ENCODE measurements at places on chromosomes 2 and 18.

- H3K4me1 ChIP-seq, result 0 out of 2 replicates have a peak, but pooled peaks cover 3% of the 10 kb centered on the region
- H3K27me3 ChIP-seq, result no peaks in the 10 kb centered on the region
- H3K36me3 ChIP-seq, result no peaks in the 10 kb centered on the region
- DNase-seq, result peak; percentile 65
These were observed 3.8 kb downstream of the SULT1C3 start for GRCh38 chr2:108243566-108243965.

GRCh38 chr2:119859528-119859927, 99.8 kb downstream of the PTPN4 start:
- no peak overlapping the region for H3K4me3 ChIP-seq
- H3K4me1 ChIP-seq, result peaks cover 38% of the 10 kb centered on the region
- no peak for DNase-seq

- H3K4me3 ChIP-seq, result no peak overlapping the region
- no peak for DNase-seq
These were observed 50.4 kb downstream of the MMADHC start for GRCh38 chr2:149537092-149537726.

DNA sequence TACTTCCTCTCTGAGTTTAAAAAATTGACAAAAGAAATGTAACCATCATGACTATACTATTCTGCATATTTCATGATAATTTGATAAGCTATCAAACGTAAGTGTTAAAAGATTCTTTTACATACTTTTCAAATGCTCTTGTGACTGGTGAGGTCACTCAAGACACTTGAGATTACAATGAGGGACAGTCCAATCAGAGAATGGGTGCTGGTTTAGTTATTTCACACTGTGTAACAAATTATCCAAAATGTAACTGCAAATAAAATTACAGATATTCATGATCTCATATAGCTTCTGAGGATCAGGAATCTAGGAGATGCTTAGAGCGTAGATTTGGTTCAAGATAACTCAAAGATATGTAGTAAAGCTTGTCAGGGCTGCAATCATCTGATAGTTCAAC, 4.4 kb upstream of the GTF2A1L start:
- no peaks in the 10 kb centered on the region for H3K36me3 ChIP-seq
- H3K4me3 ChIP-seq, result no peak overlapping the region
- DNase-seq, result no peak
- no peaks in the 10 kb centered on the region for H3K4me1 ChIP-seq
- H3K27me3 ChIP-seq, result peaks cover 28% of the 10 kb centered on the region

GRCh38 chr18:63527251-63527650, 14.9 kb upstream of the SERPINB12 start:
- H3K36me3 ChIP-seq, result no peaks in the 10 kb centered on the region
- H3K27me3 ChIP-seq, result no peaks in the 10 kb centered on the region
- H3K4me3 ChIP-seq, result no peak overlapping the region
- DNase-seq, result no peak
- H3K27ac ChIP-seq, result no peak overlapping the region

DNA sequence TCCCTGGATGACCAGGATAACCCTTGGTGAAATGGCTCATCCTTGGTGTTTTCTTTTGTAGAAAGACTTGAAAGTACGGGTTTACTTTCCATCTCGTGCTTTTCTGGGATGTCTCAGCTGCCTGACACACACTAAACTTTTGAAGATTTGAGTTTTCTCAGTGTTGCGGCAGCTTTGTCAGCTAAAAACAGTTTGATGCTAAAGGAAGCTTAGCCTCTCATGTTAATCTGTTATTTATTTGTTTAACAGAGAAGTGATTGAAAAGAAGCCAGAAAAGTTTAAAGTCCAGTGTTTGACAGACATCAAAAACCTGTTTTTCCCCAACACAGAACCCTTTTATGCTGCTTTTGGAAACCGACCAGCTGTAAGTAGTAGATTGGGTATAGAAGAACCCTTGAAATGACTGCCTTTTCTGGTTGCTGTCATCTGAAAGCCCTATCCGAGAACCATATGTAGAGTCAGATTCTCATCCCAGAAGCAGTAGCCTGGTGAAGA, 72.8 kb downstream of the LPIN1 start:
- no peaks in the 10 kb centered on the region for H3K27me3 ChIP-seq
- H3K27ac ChIP-seq, result no peak overlapping the region
- peaks cover 38% of the 10 kb centered on the region for H3K36me3 ChIP-seq
- DNase-seq, result no peak
- no peak overlapping the region for H3K4me3 ChIP-seq

DNA sequence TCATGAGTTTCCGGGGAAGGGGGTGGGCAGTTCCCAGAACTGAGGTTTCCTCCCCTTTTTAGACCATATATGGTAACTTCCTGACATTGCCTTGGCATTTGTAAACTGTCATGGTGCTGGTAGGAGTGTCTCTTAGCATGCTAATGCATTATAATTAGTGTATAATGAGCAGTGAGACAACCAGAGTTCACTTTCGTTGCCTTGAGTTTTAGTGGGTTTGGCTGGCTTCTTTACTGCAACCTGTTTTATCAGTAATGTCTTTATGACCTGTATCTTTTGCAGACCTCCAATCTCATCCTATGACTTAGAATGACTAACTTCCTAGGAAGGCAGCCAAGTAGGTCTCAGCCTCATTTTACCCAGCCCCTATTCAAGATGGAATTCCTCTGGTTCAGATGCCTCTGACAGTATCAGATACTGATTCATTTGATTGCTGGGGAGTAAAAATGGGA, 447.3 kb downstream of the XIRP2 start:
- no peak overlapping the region for H3K27ac ChIP-seq
- no peaks in the 10 kb centered on the region for H3K4me1 ChIP-seq
- DNase-seq, result no peak
- no peaks in the 10 kb centered on the region for H3K36me3 ChIP-seq
- no peaks in the 10 kb centered on the region for H3K27me3 ChIP-seq
- no peak overlapping the region for H3K4me3 ChIP-seq

DNA sequence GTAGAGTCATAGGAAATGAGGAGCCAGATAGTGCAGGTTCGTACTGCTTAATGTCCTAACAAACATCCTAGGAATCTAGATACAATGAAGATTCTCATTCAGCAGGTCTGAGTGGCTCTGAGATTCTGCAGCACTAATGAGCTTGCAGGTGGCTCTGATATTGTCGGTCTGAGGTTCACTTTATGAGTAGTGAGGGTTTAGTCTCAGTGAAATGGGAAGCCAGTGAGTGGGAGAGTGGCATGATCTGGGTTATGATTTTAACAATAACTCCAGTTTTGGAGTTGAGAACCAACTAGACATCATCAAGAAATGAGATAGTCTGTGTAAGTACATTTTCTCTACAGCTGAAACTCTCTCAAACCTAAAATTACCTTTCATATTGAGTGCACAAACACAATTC, 166.8 kb upstream of the SP5 start:
- no peaks in the 10 kb centered on the region for H3K27me3 ChIP-seq
- H3K4me3 ChIP-seq, result no peak overlapping the region
- no peak overlapping the region for H3K27ac ChIP-seq

GRCh38 chr18:44651918-44652572, 28.6 kb upstream of the SETBP1 start:
- H3K4me1 ChIP-seq, result peaks cover 44% of the 10 kb centered on the region
- H3K27me3 ChIP-seq, result no peaks in the 10 kb centered on the region
- peak overlapping the region; percentile 74 for H3K27ac ChIP-seq
- H3K36me3 ChIP-seq, result no peaks in the 10 kb centered on the region
- no peak for DNase-seq

DNA sequence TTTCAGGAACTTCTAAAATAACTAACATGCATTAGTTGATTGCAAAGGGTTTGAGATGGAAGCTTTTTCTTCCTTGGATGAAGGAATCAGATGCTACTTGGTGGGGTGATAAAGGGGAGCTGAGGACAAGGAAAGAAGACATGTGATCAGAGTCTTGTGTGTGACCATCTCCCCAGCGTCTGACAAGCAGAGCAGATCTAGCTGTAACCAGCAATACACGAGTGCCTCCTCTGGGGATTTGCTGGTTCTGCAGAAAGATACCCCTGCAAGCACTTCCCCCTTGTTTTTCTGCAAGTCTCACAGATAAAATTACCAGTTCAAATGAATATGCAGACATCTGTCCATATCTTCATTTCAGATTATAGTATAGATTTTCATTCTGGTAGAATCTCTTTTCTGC, 2.7 kb downstream of the CDH7 start:
- no peaks in the 10 kb centered on the region for H3K27me3 ChIP-seq
- H3K27ac ChIP-seq, result no peak overlapping the region
- H3K4me3 ChIP-seq, result no peak overlapping the region
- H3K4me1 ChIP-seq, result no peaks in the 10 kb centered on the region
- no peaks in the 10 kb centered on the region for H3K36me3 ChIP-seq

- H3K27ac ChIP-seq, result no peak overlapping the region
- H3K4me1 ChIP-seq, result no peaks in the 10 kb centered on the region
- peaks cover 53% of the 10 kb centered on the region for H3K36me3 ChIP-seq
These were observed 15.6 kb downstream of the KANSL3 start for GRCh38 chr2:96622544-96622943.

- H3K4me1 ChIP-seq, result no peaks in the 10 kb centered on the region
- no peaks in the 10 kb centered on the region for H3K36me3 ChIP-seq
- no peak overlapping the region for H3K4me3 ChIP-seq
- no peak for DNase-seq
- H3K27ac ChIP-seq, result no peak overlapping the region
These were observed 125.8 kb upstream of the COPS8 start for GRCh38 chr2:236959876-236960275.

GRCh38 chr18:50022985-50023384, 172.0 kb downstream of the MYO5B start:
- no peak for DNase-seq
- no peak overlapping the region for H3K4me3 ChIP-seq
- no peak overlapping the region for H3K27ac ChIP-seq
- no peaks in the 10 kb centered on the region for H3K4me1 ChIP-seq

DNA sequence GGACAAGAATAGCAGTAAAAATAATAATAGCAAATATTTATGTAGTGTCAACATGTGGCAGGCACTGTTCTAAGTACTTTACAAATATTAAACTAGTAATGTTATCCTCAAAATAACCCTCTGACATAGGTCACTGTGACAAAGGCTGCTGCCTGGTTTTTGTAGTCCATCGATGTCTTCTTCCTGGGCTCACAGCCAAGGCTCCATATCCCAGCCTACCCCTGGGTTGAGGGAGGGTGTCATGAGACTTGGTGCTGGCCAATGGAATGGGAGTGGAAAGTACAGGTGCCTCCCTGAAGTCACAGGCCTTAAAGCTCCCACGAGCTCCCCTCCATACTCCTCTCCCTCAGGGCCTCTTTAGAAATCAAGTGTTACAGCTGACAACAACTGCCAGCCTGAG, 159.3 kb downstream of the CYRIA start:
- no peaks in the 10 kb centered on the region for H3K36me3 ChIP-seq
- peaks cover 52% of the 10 kb centered on the region for H3K27me3 ChIP-seq
- no peak overlapping the region for H3K4me3 ChIP-seq
- no peak overlapping the region for H3K27ac ChIP-seq

DNA sequence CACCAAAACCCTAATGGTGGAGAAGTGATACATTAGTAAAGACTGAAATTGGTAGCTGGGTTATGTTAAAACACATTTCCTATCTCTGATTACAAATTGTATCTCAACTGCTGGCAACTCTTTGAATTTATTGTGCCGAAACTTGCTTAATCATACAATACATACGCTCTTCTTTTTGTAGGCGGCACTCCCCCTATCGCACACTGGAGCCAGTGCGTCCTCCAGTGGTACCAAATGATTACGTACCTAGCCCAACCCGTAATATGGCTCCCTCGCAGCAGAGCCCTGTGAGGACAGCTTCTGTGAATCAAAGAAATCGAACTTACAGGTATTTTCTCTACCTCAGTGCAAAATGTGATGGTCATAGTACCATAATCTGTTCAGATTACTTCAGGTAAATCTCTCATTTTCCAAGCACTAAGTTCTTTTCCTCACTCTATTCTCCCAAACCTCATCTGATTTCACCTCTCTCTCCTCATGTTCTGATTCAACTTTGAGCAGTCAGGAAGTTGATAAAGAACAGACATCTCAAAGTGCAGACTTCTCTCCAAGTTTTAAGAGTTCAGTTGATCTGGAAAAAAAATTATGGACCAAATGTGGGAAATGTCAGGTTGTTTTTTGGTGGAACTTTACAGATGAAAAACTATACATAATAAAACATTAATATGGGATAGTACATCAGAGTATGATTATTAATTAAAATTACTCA, 66.5 kb downstream of the ABI2 start:
- no peak overlapping the region for H3K27ac ChIP-seq
- DNase-seq, result no peak
- no peak overlapping the region for H3K4me3 ChIP-seq
- no peaks in the 10 kb centered on the region for H3K27me3 ChIP-seq

DNA sequence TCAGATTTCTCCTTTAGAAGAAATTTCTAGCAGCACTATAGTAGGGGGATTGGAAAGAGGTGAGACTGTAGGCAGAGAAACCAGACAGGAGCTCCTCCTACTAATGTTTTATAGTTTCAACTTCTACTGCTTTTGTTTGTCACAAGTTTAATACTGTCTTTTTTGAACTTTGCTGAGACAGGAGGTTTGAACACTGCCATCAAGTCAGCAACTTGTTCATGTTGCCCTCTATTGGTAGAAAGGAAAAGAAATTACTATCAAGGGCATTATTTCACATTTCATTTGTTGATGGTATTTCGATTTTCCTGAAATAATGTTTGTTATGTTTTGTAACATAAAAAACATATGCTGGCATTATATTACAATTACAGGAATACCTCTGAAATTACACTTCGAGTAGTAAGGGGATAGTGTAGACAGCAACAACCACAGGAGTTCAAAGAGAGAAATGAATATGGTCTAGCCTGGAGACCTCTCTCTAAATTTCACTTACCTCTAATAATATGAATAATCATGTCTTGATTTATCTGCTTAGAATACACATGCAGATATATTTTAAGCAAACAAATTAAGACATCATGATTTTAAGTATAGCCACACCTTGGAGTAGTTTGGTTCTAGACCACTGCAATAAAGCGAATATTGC, 12.4 kb upstream of the CCDC88A start:
- no peaks in the 10 kb centered on the region for H3K27me3 ChIP-seq
- H3K4me1 ChIP-seq, result peaks cover 8% of the 10 kb centered on the region
- DNase-seq, result no peak
- no peaks in the 10 kb centered on the region for H3K36me3 ChIP-seq
- no peak overlapping the region for H3K4me3 ChIP-seq
- no peak overlapping the region for H3K27ac ChIP-seq

DNA sequence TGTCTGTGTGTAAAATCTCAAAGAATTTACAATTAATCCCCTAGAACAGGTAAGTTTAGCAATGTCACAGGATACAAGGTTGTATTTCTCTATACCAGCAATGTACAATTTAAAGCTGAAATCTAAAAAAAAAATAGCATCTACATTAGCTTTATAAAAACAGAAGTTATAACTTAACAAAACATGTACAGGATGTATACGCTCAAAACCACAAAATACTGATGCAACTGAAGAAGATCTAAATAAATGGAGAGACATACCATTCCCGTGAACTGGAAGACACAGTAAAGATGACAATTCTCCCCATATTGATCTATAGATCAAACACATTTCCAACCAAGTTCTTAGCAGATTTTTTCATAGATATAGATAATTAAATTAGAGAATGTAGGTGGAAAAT, 17.5 kb upstream of the RANBP2 start:
- H3K4me3 ChIP-seq, result no peak overlapping the region
- no peak overlapping the region for H3K27ac ChIP-seq
- H3K4me1 ChIP-seq, result no peaks in the 10 kb centered on the region
- DNase-seq, result no peak
